ENCODE measurements at places on chromosomes 3 and 15.

DNA sequence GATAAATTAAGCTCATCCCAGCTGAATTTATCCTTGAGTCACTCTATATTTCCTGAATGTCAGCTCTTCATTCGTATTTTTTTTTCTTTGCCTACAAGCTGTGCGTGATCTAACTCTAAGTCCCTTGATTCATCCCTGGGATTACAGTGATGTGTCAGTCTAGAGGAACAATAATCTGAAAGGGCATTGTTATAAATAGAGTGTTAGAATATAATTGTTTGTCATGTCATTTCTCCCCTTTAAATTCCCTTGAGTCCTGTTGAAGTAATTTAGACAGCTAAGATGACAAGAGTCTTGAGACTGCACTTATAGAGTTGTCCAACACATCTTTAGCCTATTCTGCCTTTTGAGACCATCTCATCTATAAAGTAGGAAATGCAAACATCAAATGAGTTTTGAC lies 621.8 kb downstream of the ZIC1 start:
- no peak for DNase-seq

- no peak for DNase-seq
These were observed 282.0 kb upstream of the TPM1 start for GRCh38 chr15:62760538-62760937.

- no peak for DNase-seq
These were observed 44.4 kb downstream of the STARD9 start for GRCh38 chr15:42619656-42620371.

- no peak for DNase-seq
These were observed 727.1 kb upstream of the NAALADL2 start for GRCh38 chr3:174132006-174132405.

- DNase-seq, result no peak
These were observed 4.0 kb downstream of the OR5H14 start for GRCh38 chr3:98151241-98151640.

- peak; percentile 80 for DNase-seq
These were observed 196.0 kb upstream of the TOPAZ1 start for GRCh38 chr3:44045476-44046275.

GRCh38 chr3:102057781-102058421 lies 208.6 kb downstream of the NFKBIZ start:
- DNase-seq, result no peak

DNA sequence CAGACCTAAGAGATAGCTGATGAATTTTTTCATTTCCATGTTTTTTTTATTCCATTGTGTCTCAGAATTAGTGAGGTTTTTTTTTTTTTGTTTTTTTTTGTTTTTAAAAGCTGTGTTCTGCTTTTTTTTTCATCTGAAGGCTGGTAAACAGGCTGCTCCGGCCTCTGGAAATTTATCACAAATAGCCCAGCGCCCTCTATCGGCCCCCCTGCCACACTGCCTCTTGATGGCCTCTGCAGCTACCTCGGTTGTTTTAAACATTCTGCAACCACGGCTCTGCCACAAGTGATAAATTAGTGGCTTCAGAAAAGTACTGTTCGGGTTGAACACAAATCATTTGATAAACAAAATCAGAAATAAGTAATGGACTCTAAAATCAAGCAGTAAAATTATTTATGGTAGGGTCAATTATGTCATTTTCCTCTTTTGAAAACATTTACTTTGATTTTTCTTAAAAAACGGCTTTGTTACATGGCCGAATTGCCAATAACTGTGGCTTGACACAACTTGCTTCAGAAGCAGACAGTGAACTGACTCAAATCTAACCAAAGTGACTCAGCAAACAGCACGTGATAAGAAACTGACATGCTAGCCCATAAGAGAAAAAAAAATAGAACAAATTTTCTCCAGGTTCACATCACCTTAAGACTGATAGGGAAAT lies 87.8 kb downstream of the RSL24D1 start:
- DNase-seq, result peak; percentile 60

- no peak for DNase-seq
These were observed 875.4 kb downstream of the MCTP2 start for GRCh38 chr15:95106801-95107200.

DNA sequence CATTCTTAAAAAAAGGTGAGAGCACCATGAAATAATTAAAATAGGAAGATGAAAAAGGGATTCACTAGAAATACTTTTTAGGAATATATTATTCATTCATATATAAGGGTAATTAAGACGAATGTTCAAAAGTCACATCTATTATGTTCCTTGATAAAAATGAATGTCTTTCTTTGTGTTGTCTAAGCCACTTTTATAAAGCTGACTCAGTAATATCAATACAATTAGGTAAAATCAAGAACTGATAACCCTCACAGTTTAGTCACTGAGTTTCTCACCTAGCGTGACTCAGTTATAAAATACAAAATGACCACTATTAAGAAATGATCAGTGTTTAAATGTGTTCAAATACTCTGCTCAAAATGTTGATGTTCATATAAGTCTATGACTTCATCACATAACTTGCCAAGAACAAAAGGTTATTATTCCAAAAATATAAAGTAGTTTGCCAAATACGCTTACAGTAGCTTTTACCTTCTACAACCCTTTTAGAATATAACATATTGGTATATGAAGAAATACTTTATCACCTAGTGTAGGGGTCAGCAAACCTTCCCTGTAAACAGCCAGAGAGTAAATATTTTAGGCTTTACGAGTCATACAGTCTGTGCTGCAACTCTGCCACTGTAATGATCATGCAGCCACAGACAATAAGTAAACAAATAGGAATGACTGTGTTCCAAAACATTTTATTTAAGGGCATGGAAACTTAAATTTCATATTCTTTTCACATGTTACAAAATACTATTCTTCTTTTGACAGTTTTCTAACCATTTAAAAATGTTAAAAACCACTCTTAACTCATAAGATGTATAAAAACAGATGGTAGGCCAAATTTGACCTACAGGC lies 369.8 kb downstream of the TBC1D5 start:
- DNase-seq, result no peak

DNA sequence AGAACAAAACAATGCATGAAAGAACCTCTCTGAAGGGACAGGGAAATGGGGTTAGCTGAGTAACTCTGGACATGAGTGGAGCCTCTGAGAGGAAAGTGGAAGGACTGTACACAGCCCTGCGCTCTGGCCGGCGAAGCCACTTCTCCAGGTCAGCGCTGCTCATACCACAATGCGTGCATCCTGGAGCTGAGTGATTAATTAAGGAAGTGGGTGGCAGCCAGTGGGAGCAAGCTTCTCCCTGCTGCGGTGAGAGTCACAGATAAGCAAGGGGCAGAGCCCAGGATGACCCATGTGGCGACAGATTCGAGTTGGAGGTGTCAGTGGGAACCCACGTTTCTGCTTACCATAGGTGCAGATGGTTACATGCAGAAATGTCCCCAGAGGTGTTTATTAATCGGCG lies 48.0 kb downstream of the KLF15 start:
- DNase-seq, result no peak

DNA sequence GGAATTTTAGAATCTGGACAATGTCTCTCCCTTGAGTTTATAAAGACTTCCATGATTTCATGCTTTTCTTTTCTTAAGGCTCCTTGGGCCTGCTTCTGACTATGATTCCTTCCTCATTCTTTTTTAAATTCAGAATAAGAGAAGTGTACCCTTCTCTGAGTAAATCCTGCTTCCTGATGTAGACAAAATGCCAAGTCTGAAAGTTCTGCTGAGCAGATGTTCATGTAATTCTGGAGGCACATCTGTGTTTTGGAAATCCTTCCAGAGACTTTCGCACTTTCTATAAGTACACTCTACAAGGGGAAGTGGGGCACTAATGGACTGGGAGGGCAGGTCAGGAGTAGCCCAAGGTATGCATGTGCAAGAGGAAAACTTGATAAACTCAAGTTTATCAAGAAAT lies 24.8 kb downstream of the TPM1 start:
- peak; percentile 80 for DNase-seq

DNA sequence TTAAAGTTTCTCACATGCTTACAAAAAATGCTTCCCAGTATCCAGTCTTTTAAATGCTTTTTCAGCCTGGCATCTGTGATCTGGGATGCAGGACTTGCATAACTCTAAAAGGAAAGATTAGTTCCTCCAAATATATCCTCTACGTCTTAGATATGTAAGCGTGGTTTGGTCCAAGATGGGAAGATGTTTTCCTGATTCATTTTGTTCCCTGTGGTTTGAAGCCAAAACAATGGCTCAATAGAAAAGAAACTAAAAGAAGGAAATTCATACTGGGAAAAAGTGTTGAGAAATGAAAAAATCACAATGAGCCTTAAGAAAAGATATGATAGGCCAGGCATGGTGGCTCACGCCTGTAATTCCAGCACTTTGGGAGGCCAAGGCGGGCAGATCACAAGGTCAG lies 1002.8 kb downstream of the NAALADL2 start:
- no peak for DNase-seq

DNA sequence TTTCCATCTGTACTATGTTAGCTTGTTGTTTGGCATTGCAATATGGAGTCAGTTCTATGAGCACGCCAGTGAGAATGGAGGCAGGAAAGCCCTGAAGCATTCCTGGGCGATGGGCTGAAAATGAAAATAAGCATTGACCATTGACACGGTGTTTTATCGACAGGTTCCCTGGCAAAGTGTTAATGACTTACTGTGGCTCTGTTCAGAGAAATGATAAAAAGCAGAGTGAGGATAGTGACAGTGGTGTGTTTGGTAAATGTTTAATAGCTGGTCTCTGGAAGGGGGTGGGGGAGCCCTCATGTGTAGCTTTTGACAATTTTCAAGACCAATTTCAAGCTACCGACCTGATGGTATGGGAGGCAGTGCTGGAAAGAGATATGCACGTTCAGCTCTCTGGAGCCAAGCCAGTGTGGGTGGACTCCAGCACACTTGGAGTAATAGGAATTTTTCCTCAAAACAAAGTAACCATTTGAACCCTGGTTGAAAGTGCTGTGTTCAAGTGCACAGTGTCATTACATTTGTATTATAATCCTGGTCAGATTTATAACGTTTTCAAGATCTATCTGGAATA lies 341.7 kb upstream of the ROBO2 start:
- DNase-seq, result no peak

DNA sequence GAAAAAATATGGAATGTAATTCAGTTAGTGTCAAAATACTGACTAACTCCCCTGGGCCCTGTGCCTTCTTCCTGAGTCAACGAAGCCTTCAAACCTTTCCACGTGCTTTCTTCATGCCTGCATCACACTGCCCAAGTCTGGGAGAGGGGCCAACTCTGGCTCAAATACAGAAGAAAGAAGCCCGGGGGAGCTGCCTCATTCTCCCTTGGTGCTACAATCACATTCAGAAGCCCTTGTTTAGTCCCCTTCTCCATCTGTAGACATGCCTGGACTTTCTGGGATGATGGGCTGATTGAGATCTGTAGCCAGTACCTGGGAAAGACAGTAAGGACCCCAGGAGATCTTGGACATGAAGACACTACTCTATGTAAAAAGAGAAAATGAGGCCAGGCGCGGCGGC lies 77.8 kb upstream of the GSK3B start:
- no peak for DNase-seq

DNA sequence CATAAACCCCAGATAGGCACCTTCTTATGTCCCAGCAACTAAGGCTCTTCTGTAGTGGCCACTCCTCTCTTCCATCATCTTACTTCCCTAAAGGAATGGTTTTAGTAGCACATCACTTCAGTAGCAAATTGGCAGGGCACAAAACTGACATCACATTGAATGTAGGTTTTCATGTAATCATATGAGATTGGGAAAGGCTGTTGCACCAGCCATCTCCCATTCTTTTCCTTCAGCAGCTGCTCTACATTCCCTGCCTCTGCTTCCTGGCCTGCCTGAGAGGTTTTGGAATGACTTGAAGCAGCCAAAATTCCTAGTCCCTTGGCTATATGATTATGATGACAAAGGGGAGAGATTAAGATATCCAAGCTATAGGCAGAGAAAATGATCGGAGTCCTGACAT lies 36.5 kb downstream of the NSUN3 start:
- no peak for DNase-seq

- no peak for DNase-seq
These were observed 37.2 kb downstream of the HMG20A start for GRCh38 chr15:77457905-77458265.

DNA sequence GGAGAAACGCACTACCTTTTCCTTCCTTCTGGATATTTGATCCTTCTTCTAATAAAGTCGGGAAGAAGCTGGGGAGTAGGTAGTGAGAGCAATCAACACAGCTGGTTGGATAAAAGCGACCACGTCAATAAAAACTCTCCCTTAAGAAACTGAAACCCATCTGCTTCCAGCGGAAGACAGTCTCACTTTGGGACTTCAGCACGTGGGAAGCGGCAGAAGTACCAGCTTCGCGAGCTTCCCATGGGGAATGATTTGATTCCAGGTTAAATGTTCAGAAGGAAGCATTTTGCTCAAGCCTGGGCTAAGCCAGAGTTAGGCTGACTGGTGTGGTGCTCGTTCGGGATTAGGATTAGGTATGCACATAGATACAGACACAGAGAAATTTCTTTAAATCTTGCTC lies 262.3 kb upstream of the LYSMD4 start:
- DNase-seq, result no peak

GRCh38 chr3:10383850-10384248 lies 62.9 kb upstream of the SEC13 start:
- no peak for DNase-seq

Measured in MV-4-11 (cell line).